Vagina (tissue), 2 donors: ENCODE measurements at places on chromosomes 1 and 21.
A peak's percentile ranks its signal among the peaks of the same experiment; 100 is the strongest.

DNA sequence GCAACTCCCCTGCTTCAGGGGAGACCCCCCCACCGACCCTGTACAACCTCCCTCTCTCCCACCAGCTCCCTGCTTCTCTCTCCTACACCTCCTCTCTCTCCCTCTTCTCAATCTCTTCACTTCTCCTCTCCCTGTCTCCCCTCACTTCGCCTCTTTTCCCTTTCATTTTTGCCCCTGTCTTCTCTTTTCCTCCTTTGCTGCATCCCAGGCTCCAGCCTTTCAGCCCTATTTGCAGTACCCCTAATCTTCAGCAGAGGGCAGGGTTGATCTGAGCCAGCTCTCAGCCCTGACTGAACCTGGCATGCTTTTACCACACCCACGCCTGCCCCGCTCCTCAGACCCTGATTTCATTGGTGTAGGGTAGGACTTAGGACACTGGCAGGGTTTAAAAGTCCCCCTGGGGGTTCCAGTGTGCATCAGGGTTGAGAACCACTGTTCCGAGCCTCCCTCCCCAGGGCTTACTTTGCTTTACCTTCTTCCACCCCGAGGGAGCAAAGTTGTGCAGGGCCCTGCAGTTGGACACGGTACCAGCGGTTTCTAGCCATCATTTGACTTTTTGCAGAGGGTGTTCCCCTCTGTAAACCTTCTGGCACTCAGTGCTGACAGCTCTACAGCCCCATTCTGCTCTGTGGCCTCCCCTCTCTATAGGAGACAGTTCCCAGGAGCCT, 67.3 kb upstream of the CNTN2 start:
- DNase-seq, result no peak
- no peaks in the 10 kb centered on the region for H3K4me1 ChIP-seq
- H3K4me3 ChIP-seq, result no peak overlapping the region
- no peak overlapping the region for H3K27ac ChIP-seq

- H3K27ac ChIP-seq, result peak overlapping the region; percentile 82
- no peak overlapping the region for H3K4me3 ChIP-seq
- peaks cover 51% of the 10 kb centered on the region for H3K4me1 ChIP-seq
- no peaks in the 10 kb centered on the region for H3K36me3 ChIP-seq
- H3K27me3 ChIP-seq, result no peaks in the 10 kb centered on the region
Measured at GRCh38 chr1:162696286-162696862, 64.1 kb downstream of the DDR2 start.

DNA sequence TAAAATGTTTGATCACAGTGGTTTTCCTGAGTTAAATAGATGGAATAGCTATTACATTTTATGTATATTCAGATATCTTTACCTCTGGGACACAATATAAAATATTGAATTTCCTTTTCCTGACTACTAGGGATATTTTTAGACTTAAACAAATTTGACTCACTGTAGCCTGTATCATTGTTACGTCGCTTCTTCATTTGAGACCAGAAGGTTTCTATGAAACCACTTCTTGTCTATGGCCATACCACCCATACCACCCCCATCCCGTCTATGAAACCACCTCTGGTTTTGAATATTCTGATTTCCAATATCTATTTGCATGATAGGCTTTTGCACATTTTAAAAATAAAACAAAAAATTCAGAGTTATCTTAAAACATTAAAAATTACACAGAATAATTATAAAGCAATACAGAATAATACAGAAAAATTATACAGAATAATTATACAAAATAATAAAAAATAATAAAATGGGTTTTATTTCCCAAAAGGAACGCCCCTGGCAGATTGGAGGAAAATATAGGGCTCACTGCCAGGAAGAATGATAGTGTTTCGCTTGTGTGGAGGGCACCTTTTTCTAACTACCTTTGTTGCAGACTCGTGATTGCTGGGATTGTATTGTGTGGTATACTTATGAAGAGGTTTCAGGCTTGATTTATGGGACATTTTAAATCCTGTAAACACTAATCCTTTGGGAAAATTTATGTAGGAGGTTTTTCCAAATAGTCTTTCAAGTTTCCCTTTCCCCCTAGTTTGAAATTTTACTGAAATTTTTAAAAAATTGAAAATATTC, 4.7 kb downstream of the SPEN start:
- H3K27ac ChIP-seq, result peak overlapping the region; percentile 49
- no peak overlapping the region for H3K4me3 ChIP-seq
- peaks cover 68% of the 10 kb centered on the region for H3K4me1 ChIP-seq
- DNase-seq, result no peak
- H3K27me3 ChIP-seq, result no peaks in the 10 kb centered on the region

GRCh38 chr1:193754732-193755427, 568.5 kb upstream of the B3GALT2 start:
- H3K27me3 ChIP-seq, result no peaks in the 10 kb centered on the region
- H3K36me3 ChIP-seq, result no peaks in the 10 kb centered on the region
- H3K4me1 ChIP-seq, result no peaks in the 10 kb centered on the region
- H3K4me3 ChIP-seq, result no peak overlapping the region
- no peak for DNase-seq
- H3K27ac ChIP-seq, result no peak overlapping the region

GRCh38 chr1:62962901-62963776, 179.2 kb downstream of the ATG4C start:
- H3K27ac ChIP-seq, result no peak overlapping the region
- no peaks in the 10 kb centered on the region for H3K4me1 ChIP-seq
- H3K27me3 ChIP-seq, result no peaks in the 10 kb centered on the region
- no peak for DNase-seq

DNA sequence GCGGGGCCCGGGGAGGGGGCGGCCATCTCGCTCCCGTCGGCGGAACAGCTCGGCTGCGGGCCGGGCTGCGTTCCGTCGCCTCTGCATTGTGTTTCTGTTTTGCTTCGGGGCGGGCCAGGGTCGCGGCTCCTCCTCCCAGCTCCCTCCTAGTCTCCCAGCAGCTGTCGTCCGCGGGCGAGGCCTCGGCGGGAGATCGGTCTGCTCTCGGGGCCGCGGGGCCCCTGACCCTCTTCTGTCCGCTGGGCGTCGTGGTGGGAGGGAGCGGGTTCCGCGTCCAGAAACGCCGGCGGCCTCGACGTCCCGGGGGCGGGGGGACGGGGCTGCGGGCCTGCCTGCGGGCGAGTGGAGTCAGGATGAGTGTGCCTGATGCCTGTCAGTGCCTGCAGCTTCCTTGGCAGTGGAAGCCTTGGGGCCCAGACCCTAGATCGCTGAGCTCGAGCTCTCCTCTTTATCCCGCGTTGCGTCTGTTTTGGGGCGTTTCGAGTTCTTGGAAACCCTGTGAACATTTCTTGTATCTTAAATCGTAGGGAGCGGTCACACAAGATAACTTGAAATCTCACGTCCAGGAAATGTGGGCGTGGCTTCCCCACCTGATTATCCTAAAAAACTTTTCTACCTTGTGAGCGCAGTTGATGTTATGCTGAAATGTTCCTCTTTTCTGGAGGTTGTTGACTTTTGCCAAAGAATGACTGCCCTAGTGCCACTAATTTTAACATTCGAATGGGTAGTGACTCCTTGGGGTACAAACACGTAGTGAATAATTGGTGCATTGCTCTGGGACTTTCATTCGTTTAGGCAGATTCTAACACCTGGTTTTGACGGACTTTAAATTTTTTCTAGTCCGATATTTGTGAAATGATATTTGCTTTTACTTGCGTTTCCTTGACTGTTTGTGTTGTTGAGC, 676 bp downstream of the MORC3 start:
- H3K4me1 ChIP-seq, result peaks cover 46% of the 10 kb centered on the region
- H3K4me3 ChIP-seq, result peak overlapping the region; percentile 72
- peaks cover 5% of the 10 kb centered on the region for H3K36me3 ChIP-seq
- H3K27ac ChIP-seq, result peak overlapping the region; percentile 95

DNA sequence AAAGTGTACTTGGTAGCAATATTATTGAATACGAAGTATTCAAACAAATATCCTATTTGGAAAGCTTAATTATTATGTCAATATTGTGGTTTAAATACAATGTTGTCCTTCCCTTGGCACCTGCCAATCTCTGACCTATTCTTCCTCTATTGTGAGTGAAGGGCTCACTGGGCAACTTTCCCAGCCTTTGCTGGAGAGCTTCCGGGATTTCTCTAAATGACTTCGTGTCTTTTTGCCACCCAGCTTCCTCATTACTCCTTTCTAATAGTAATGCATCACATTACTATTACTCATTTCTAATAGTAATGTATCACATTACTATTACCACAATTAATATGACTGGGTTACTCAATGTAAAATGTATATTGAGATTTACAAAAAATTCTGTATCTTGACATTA, 880.6 kb downstream of the BRINP3 start:
- no peaks in the 10 kb centered on the region for H3K27me3 ChIP-seq
- no peak for DNase-seq
- no peaks in the 10 kb centered on the region for H3K4me1 ChIP-seq
- no peaks in the 10 kb centered on the region for H3K36me3 ChIP-seq
- H3K4me3 ChIP-seq, result no peak overlapping the region
- no peak overlapping the region for H3K27ac ChIP-seq

- no peak for DNase-seq
- H3K36me3 ChIP-seq, result no peaks in the 10 kb centered on the region
- peaks cover 27% of the 10 kb centered on the region for H3K4me1 ChIP-seq
- no peaks in the 10 kb centered on the region for H3K27me3 ChIP-seq
Measured at GRCh38 chr1:54927472-54928240, 40.7 kb upstream of the DHCR24 start.

GRCh38 chr1:110798691-110799256, 74.2 kb upstream of the CD53 start:
- DNase-seq, result no peak
- H3K4me1 ChIP-seq, result no peaks in the 10 kb centered on the region
- no peaks in the 10 kb centered on the region for H3K27me3 ChIP-seq
- H3K36me3 ChIP-seq, result no peaks in the 10 kb centered on the region

DNA sequence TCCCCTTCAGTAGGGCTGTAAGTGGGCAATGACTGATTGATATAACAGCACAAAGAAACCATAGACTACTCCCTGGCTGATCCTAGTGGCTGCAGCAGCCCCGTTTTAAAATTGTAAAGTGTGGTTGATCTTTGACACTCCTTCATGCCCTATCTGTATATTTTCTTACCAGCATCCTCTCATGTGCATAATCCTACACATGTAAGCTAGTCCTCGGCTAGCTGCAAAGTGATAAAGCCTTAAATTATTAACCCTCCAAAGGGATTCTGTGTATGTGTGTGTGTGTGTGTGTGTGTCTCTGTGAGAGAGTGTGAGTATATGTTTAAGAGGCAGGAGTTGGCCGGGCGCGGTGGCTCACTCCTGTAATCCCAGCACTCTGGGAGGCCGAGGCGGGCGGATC, 30.8 kb upstream of the CDC14A start:
- no peaks in the 10 kb centered on the region for H3K4me1 ChIP-seq
- no peak for DNase-seq
- no peak overlapping the region for H3K4me3 ChIP-seq
- H3K27ac ChIP-seq, result no peak overlapping the region
- H3K27me3 ChIP-seq, result no peaks in the 10 kb centered on the region

DNA sequence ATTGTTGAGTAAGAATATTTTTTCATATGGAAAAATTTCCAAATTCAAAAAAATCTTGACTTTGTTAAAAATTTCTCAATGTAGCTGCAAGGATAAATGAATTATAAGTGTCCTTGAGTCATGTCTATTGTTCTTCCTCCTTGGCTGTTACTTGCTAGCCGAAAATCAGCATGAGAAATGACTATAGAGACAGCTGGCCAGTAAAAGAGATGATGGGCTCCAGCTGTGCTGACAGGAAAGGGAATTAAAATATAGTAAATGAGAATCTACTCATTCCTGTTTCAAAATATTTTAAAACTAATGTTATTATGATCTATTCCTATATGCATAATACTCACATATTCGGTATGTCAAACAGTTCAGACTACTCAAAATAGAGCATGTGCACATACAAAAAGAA, 1292.6 kb downstream of the BRINP3 start:
- H3K4me1 ChIP-seq, result no peaks in the 10 kb centered on the region
- no peak overlapping the region for H3K4me3 ChIP-seq
- no peak for DNase-seq
- H3K36me3 ChIP-seq, result no peaks in the 10 kb centered on the region
- H3K27me3 ChIP-seq, result no peaks in the 10 kb centered on the region

DNA sequence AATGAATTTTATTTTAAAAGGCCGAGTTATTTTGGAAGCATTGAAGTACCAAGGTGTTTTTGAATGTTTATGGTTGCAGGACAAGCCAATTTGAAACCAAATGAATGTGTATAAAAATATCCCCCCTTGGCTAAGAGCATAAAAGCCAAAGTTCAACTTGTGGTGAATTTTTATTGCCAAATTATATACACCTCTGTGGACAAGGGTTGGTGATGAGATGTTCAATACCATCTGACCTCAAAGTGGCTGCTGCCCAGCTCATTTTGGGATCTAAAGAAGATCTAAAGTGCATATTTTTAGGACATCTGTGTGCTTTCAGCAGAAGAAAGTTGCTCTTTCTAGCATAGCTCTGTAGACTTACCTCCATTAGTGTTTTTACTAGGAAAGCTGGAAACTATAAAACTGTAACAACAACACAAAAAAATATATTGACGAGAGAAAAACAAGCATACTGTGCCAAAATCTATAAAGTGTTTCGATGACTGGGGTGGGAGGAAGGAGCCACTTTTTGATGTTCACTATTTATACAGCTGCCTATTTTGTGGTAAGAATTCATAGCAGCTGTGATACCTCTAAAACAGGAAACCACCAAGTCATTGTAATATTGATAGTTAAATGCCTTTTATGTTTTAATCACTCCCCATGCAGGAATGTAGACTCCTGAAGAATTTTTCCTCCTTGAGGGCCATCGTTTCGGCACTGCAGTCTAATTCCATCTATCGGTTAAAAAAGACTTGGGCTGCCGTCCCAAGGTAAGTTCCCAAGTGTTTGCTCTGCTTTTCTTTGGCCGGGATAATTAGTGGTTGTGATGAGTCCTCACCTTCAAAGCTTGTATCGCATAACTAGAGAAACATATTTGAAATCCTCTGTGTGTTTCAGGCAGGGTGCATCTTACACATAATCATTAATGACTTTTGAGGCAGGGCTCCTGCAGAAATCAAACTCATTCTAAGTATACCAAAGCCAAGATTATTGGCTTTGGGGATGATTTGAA, 83.2 kb downstream of the RGL1 start:
- peaks cover 32% of the 10 kb centered on the region for H3K4me1 ChIP-seq
- H3K36me3 ChIP-seq, result no peaks in the 10 kb centered on the region
- H3K27me3 ChIP-seq, result no peaks in the 10 kb centered on the region
- no peak overlapping the region for H3K4me3 ChIP-seq
